CD4-positive, alpha-beta T cell treated with Interleukin-4 for 4 hours (primary cell): ENCODE measurements at places on chromosomes 5 and 9.

GRCh38 chr5:55665065-55665464 lies 47.1 kb downstream of the SLC38A9 start:
- no peak for DNase-seq

DNA sequence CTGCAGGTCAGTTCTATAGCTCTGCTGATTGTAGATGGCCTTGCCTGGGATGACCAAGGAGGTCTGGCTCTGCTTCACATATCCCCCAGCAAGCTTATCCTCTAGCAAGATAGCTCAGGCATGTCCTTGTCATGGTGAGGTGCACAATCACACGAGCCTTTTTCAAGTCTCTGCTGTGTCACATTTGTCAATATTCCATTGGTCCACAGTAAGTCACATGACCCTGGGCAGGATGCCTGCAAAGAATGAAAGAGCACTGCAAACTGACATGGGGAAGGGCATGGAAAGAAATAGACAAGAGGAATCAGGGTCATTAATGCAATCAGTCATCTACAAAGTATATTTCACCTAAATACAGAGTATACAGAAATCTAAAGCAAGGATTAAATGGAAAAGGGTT lies 142.0 kb downstream of the RORB start:
- no peak for DNase-seq

DNA sequence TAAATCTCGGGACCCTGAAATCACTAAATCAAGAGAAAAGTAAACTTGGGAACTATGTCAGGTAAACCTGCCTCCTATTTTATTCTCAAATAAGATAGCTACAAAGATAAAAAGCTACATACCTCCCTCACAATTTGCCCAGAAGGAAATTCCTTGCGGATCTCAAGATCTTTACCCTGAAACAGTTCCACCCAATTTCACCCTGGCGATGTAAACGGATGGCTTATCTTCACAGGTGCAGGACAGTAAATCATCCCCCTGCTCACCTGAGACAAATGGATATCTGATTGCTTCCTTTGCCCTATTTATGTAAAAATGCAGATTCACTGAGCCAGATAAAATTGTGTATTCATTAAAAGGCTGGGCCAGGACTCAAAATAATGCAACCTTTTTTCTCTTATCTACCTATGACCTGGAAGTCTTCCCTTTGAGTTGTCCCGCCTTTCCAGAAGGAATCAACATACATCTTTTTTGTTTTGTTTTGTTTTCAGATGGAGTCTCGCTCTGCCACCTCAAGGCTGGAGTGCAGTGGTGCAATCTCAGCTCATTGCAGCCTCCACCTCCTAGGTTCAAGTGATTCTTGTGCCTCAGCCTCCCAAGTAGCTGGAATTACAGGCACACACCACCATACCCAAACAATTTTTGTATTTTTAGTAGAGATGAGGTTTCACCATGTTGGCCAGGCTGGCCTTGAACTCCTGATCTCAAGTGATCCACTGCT lies 13.8 kb downstream of the TMEM267 start:
- DNase-seq, result no peak

DNA sequence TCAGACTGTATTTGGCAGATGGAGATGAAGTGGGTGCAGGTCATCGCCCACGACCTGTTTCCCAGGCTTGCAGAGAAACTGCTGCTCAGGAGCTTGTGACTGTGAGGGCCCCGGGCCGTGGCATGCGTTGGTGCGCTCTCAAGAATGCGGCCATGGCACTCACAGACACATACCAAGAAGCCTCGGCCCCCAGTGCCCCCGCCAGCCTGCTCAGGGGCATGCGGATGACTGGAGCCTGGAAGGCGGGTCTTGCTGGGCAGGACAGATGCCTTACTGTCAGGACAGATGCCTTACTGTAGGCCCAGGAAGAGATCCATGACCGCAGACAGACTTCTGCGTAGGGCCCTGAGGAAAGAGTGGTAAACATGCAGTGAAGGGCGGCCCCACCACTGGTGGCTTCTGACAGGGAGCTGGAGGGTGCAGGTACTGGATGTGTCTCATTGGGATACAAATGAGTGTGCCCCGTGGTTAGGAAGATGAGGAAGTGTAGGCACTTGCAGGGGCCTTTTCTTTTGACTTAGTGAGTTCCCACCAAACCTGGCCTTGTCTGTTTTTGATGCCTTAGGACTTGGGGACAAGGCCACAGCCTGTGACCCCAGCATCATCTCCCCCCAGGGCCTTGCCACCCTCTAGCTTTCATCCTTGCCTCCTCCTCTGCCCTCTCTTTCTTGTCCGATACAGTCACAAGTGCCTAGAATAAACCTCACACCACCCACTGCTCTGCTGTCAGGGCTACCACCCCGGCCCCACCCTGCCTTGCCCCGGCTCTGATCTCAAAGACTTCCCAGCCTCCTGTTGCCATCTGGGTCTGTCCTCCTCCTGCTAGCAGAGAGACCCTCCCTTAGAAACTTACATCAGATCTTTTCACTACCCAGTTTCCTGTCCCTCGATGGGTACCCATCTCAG lies 68.8 kb upstream of the ABL1 start:
- no peak for DNase-seq

DNA sequence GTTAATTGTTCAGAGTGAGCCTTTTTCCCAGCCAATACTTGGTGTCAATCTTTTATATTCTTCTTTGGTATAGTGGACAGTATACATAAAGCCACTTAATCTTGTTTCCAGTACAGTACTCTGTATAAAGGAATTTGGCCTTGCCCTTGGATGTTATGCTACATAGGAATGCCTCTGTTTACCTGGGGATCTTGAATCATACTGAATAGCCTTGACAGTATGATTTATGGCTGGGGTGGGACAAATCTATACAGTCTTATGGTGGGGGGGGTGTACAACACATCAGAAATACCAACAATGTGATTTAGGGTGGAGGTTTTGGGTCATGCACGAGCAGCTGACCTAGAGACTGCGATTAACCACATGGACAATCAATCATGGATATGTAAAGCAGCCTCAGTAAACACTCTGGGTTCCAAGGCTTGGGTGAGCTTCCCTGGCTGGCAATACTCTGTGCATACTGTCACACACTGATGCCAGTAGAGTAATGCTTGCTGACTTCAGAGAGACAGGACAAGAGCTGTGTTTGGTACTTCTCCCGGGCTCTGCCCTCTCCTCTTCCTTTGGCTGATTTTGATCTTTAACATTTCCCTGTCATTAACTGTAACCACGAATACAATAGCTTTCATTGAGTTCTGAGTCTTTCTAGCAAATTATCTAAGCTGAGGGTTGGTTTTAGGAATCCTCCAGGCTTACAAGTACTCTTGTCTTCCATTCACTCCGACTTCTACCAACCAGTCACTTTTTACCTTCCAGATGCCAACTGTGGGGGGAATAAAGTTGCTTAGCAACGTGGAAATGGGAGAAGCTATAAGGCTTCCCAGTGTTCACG lies 84.6 kb downstream of the IARS1 start:
- no peak for DNase-seq

DNA sequence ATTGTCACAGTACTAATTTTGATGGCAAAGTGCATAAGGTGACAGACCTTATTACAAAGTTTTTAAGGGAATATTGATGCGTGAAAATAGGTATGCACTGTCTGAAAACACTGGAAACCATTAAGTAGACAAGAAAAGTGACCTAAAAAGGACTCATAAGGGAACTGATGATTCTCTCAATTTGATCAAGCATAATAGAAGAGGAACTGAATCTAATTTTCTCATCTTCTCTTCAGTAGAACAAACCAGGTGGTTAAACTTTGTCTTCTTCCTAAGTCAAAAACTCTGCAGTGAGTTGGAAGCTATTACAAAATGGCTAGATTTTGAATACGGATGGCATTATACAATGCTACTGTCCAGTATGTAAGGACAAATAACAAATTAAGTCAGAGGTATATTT lies 53.4 kb downstream of the RNF145 start:
- DNase-seq, result no peak

- no peak for DNase-seq
Measured at GRCh38 chr9:68705531-68706362, 707 bp downstream of the PIP5K1B start.

DNA sequence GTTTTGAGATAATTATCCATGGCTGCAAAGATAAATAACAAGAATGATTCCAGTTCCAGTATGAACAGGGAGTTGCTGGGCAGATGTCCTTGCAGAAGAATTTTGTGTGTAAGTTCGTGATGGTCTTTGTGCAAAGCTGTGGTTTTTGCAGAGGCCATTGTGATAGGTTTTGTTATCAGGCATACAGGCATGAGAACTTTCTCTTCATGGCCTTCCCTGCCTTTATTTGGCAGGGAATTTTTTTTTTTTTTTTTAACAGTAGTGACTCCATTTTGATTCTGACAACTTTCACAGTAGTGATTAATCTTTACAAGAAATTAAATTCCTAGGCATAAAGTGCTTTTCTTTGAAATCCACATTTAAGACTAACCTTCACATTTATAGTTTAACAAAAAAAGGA lies 1999.5 kb upstream of the CDH6 start:
- DNase-seq, result no peak

DNA sequence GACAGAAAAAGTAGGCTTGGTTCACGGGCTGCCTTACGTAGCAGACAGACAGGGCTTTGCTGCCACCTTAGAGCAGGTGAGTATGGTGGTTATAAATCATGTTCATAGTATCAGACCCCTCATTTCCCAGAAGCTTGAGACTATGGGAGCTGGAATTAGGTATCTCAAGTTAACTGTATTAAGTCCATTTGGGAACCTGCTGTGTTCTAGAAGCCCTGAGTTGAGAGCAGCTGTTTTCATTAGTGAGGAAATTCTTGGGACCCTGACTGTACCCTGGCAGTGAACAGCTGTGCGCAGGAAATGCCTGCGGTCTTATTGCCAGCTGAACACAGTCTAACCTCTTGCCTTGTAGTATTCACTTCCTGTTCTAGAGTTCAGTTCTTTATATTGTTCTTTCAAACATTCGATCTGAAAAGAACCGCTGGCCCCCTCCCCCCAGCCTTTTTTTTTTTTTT lies 29.8 kb downstream of the UGCG start:
- peak; percentile 71 for DNase-seq

DNA sequence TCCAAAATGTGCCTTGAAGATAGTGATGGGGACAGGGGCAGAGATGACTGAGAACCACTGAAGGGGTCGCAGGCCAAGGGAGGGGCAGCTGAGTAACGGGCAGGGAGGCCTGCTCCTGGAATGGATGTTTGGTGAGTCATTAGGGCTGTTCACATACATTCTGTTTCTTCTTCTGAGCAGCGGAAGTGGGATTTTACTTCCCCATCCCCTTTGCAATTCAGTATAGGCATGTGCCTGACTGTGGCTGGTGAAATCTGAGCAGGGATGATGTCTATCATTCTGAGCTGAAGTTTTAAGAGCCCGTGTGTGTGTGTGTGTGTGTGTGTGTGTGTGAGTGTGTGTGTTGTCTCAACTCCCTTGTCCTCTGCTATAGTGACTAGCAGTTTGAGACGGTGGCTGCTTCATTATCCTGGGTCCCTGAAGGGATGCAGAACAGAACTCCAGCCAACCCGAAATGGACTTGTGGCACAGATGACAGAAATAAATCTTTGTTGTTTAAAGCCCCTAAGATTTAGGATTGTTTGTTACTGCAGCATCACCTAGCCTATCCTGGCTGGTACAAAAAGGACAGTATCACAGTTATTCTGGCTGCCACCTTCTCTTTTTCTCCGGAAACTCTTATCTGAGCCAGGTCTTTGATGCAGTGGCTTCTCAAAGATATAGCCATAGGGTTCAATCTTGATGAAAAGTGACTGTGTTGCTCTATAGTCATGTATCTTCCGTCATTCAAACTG lies 29.2 kb upstream of the TGFBI start:
- DNase-seq, result peak; percentile 11

DNA sequence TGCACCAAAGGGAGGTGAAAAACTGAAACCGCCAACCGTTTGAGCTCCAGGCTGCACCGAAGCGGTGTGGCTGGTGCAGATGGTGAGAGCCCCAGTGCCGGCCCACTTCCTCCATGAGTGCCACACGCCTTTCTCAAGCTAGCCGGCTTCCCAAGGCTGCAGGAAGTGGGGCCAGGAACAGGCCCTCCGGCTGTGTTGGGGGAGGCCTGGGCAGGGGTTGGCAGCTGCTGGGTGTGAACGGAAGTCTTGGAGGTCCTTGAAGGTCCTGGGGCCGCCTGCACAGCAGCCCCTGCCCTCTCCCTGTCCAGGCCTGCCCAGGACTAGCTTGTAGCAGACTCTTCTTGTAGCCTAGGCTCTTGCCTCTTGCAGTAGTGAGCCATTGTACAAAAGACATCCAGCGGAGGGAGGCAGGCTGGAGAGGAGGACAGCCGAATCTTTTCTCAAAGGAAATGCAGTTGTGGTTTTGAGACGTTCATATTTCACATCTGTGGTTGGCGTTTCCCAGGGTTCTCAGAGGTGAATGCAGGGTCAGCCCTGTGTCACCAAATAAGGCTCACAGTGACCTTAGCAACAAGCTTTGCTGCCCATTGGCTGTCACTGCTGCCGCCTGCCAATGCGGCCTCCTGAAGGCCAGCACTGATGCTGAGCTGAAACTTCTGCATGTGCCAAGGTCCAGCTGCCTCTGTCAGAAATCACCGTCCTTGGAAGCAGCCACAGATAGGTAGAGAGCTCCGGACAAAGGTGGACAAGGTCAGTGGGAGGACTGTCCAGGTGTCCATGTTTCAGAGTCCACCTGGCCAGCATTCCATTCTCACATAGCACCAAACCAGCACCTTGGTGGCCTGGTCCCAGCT lies 23.9 kb downstream of the IRF1 start:
- peak; percentile 82 for DNase-seq

DNA sequence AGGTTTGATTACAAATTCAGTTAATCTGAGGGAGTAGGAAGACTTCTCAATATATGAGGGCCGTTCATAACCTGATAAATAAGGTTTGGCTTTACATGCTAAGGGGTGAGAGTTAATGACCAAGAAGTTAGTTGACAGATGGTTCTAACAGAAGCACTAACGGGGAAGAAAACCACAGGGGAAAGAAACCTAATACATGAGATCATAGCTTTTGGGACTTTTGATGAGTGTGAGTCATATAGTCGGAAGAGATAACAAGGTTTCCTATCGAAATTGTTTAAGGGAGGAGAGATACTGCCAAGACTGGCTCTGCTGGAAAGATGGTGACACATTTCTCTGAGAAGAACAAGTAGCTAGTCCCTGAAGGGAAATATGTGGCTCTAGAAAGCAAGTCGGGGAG lies 140.1 kb downstream of the COX7C start:
- DNase-seq, result no peak

DNA sequence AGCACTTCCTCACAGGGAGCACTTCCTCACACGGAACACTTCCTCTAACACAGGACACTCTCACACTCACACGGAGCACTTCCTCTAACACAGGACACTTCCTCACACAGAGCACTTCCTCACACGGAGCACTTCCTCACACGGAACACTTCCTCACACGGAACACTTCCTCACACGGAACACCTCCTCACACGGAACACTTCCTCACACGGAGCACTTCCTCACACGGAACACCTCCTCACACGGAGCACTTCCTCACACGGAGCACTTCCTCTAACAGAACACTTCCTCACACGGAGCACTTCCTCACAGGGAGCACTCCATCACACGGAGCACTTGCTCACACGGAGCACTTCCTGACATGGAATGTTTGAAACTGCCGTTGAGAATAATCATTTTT lies 13.4 kb downstream of the POMT1 start:
- DNase-seq, result no peak

GRCh38 chr9:129473523-129474244 lies 147.2 kb downstream of the C9orf50 start:
- no peak for DNase-seq

- DNase-seq, result peak; percentile 53
Measured at GRCh38 chr5:7886849-7887475, 18.0 kb downstream of the MTRR start.

- no peak for DNase-seq
Measured at GRCh38 chr5:129377504-129377903, 82.6 kb upstream of the ADAMTS19 start.
